Activated CD8-positive, alpha-beta memory T cell treated with anti-CD3 and anti-CD28 coated beads for 36 hours (primary cell): ENCODE measurements at places on chromosomes 1 and 21. TPM values are rescaled to one million over a fixed set of nuclear protein-coding genes. Genes with fewer than 3 reads are reported as not detected.

Gene SPRR1A
- total RNA-seq, result not detected

Gene CFHR3
- not detected for total RNA-seq

Gene KCNAB2
- 200 TPM for total RNA-seq

Gene TNFRSF8
- 1.3 TPM for total RNA-seq

Gene MNDA
- total RNA-seq, result not detected

Gene MANEAL
- total RNA-seq, result 5.6 TPM

Gene RXFP4
- total RNA-seq, result not detected

Gene GJB5
- total RNA-seq, result not detected

Gene GCSAML
- 0.80 TPM for total RNA-seq

Gene GPA33
- 0.06 TPM for total RNA-seq

Gene TNFRSF1B
- total RNA-seq, result 206 TPM

Gene TSPEAR
- total RNA-seq, result not detected

Gene AZIN2
- total RNA-seq, result 3.4 TPM

Gene GBP7
- total RNA-seq, result not detected

Gene ZNF124
- total RNA-seq, result 19.4 TPM

Gene CTPS1
- total RNA-seq, result 160 TPM

Gene CNTN2
- total RNA-seq, result not detected

Gene KIAA0319L
- total RNA-seq, result 27.0 TPM

Gene INPP5B
- total RNA-seq, result 27.6 TPM

Gene PCNX2
- 18.7 TPM for total RNA-seq

Gene SPTA1
- total RNA-seq, result not detected

Gene FCGR3A
- not detected for total RNA-seq

Gene GJC2
- 0.67 TPM for total RNA-seq

Gene C2CD4D
- total RNA-seq, result 1.5 TPM

Gene TMCO2
- not detected for total RNA-seq

Gene CLDN17
- total RNA-seq, result not detected

Gene BRDT
- total RNA-seq, result not detected

Gene CLEC20A
- total RNA-seq, result not detected

Gene DCST1
- not detected for total RNA-seq

Gene ZDHHC18
- total RNA-seq, result 64.4 TPM

Gene TMEM35B
- 30.8 TPM for total RNA-seq

Gene KIF2C
- 49.1 TPM for total RNA-seq

Gene SPRR1B
- total RNA-seq, result not detected

Gene FAM110D
- total RNA-seq, result not detected
